Activated CD4-positive, CD25-positive, alpha-beta regulatory T cell (primary cell): ENCODE measurements at places on chromosomes 2 and 18.

- no peak for DNase-seq
Measured at GRCh38 chr2:171146633-171147032, 14.1 kb downstream of the TLK1 start.

DNA sequence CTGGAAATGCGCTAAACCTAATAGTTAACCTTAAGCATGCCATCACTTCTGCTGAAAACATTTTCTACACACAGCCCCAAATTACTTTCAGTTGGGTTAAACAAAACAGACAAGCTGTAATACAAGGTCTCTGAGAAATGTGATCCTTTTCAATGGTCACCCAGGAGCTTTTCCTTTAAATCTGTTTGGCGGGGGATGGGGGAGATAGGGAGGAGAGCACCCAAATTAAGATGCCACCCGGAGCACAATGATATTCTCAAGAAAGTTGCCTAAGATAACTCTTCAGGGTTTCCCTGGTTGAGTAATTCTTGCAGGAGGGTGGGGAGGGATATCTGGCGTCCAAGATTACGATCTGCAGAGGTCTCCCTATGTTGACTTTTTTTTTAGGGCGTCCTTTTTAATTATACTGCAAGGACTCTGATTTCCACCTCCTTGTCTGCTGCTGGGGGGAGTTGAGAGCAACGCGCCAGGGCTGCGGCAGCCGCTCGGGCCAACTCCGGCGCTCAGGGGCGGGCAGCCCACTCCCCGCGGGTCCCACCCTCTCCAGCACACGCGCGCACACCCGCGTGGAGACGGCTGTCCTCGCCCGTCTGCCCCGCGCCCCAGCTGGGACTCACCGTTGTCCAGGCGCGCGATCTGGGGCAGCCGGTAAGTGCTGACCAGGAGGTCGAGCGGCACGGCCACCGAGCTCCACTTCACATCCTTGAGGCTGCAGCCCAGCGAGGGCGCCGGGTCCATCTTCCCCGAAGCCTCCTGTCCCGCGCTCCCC, 807 bp downstream of the GAREM1 start:
- DNase-seq: no peak

- peak; percentile 12 for DNase-seq
Measured at GRCh38 chr2:96264656-96265348, 995 bp downstream of the TMEM127 start.

DNA sequence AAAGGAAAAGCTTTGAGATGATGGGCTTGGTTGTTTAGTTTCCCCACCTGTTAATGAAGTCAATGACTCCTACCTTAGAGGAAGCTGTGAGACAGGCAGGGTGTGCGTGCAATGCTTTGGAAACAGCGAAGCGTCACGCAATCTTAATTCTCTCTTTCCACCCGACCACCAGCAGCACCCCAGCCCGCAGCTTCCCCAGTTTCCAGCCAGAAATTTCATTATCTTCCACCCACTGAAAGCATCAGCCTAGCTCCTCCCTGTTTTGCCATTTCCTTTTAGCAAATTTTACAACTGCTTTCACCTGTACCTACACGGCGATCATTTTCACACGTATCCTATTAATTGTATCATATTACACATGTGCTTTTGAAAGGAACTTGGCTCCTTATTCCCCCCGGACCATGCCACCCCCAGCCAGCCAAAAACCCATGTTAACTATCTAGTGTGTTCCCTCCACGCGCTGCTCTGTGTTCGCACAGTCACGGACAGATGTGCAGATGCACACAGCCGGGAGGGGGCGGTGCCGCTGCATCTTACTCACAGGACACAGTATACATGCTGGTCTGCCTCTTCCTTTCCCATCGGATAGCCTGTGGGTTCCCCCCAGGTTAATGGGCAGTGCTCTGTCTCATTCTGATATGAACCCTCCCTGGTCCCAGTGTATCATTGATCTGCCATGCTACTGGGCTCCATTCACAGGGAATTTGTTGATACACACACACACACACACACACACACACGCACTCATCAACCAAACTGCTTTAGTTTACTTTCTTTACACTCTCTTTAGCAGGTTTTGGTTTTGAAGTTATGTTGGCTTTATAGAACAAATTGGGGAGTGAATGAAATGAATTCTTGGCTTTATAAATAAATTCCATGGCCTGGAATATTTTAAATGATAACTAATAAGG, 22.4 kb downstream of the CYP27C1 start:
- no peak for DNase-seq

GRCh38 chr2:69914950-69915945, at the start of gene MXD1:
Gene MXD1, plus strand, starts transcription at chr2:69915109. Its CDS starts 222 bp downstream, at chr2:69915331.
- no peak for DNase-seq

- DNase-seq: no peak
Measured at GRCh38 chr2:186437719-186438118, 48.3 kb upstream of the ZC3H15 start.

GRCh38 chr18:79479761-79480161, 84.0 kb downstream of the NFATC1 start:
- DNase-seq: no peak

GRCh38 chr2:44537264-44537663, 175.5 kb downstream of the CAMKMT start:
- no peak for DNase-seq

GRCh38 chr18:12692206-12692605, 10.3 kb downstream of the CEP76 start:
- no peak for DNase-seq
